ENCODE measurements at places on chromosomes 1 and 21.

DNA sequence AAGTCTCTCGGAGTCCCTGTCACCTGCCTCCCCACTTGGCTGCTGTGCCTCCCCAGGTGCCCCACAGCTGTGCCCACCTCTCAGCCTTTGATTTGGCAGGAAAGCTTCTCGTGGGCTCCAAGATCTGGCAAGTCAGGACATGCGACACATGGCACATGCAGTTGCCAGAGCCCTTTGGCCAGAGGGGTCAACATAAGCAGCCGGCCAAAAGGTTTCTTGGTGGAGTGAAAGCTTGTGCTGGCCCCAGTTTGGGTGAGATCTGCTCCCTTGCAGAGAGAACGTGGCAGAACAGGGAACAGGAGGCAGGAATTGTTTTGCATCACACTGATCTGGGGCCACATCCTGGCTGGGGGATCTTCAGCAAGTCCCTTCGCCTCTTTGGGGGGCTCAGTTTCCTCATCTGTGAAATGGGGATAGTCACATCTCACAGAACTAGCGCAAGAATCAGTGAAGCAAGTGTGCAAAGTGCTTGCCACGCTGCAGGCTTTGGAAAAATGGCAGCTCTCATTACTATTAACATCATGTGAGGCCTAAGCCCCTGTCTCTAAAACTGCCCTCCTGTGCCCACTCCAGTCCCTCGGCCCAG is 232.6 kb downstream of the TRABD2B start:
- no peak for DNase-seq

DNA sequence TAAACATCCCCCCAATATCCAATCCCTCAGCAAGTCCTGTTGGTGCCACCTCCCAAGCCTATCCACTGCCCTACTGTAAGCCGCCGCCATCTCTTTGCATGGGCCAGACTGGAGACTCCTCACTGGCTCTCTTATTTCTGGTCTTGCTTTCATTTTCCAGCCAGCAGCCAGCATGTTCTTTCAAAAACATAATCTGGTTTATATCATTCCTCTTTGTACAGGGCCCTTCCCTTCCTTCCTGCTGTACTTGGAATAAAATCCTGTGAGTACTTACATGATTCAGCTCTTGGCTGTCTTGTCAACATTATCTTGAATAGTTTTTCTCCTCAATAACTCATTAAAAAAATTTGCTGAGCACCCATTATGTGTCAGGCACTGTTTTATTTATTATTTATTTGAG is 28.2 kb downstream of the TLR5 start:
- no peak for DNase-seq

DNA sequence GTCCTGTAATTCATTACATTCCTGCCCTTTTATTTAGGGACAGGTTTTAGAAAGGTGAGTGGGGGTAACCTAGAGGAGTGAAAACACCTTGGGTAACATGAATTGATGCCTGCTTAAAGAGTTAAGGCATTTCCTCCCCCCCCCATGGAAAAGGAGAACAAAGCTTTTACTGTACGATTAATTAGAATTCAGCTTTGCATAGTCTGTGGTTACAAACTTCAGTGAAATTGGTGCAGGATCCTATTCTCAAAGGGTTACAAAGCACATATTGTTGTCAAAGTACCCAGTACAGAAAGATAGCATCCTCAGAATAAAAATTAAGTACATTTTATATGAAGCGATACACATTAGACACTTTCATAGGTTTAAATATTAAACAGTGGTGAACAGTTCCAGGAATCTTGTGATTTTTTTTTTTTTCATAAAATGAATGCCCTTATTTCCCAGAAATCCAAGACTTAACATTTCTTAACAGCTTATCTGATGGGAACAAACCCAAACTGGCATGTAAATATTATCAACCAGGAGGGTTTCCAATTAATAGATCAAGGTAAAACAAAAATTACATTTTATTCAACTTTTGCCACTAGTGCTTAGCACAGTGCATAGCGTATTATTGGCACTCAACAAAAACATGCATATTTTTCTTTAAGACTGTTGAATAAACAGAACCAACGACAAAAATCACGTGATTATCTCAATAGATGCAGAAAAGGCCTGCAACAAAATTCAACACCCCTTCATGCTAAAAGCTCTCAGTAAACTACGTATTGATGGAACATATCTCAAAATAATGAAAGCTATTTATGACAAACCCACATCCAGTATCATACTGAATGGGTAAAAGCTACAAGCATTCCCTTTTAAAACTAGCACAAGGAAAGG is 172.7 kb downstream of the PDE4B start:
- no peak for DNase-seq

GRCh38 chr21:41166884-41167283 is 1.1 kb upstream of the BACE2 start:
- DNase-seq: no peak

DNA sequence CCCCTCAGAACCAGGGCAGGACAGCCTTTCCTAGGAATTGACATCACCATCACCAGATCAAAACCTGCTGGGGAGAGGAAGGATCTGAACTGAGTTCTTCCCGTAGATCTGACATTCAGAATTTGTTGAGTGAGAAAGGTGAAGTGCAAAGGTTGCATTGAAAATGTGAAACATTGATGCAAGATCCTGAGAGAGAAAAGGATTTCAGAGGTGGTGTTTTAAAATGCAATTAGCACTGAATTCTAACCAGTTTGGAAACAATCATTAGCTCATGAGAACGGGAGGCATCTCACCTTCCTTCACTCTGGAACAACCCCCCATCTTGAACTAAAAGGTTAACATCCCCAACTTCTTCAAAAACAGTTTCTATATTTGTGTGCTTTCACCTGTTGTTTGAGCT is 20.4 kb downstream of the LMO4 start:
- DNase-seq: no peak

DNA sequence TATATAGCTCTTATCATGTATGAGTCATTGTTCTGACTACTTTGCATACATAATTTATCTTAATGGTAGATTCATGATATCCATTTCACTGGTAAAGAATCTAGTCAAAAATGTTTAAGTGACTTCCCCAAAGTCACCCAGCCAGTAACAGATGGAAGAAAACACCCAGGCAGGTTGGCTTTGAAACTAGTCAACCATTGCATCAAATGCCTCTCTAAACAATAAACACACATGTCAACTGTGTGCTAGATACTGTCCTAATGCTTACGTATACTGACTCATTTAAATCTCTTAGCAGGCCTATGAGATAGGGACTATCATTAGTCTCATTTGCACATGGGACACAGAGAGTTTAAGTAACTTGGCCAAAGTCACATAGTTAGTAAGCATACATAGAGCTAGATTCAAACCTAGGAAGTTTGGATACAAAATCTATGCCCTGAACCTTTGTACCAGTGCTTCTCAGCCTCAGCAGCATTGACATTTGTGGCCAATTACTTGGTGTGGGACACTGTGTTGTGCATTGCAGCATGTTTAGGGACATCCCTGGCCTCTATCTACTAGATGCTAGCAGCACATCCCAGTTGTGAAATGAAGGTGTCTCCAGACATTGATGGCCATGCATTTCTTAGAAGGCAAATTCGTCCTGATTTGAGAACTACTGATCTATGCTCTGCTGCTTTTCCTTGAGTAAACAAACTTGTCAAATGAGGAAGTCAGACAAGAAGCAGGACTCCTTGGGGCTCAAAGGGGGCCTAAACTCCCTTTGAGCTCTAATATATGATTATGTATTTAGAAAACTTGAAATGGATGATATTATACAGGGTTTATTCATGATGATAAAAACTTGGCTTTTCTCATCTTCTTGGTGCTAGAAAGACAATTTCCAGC is 316.3 kb downstream of the KCNH1 start:
- no peak for DNase-seq

- no peak for DNase-seq
Measured at GRCh38 chr1:194618101-194618500, 1431.7 kb upstream of the B3GALT2 start.

- DNase-seq: no peak
Measured at GRCh38 chr1:180152588-180152987, 2.1 kb upstream of the QSOX1 start.

- no peak for DNase-seq
Measured at GRCh38 chr1:246492611-246493245, 14.4 kb downstream of the SMYD3 start.

DNA sequence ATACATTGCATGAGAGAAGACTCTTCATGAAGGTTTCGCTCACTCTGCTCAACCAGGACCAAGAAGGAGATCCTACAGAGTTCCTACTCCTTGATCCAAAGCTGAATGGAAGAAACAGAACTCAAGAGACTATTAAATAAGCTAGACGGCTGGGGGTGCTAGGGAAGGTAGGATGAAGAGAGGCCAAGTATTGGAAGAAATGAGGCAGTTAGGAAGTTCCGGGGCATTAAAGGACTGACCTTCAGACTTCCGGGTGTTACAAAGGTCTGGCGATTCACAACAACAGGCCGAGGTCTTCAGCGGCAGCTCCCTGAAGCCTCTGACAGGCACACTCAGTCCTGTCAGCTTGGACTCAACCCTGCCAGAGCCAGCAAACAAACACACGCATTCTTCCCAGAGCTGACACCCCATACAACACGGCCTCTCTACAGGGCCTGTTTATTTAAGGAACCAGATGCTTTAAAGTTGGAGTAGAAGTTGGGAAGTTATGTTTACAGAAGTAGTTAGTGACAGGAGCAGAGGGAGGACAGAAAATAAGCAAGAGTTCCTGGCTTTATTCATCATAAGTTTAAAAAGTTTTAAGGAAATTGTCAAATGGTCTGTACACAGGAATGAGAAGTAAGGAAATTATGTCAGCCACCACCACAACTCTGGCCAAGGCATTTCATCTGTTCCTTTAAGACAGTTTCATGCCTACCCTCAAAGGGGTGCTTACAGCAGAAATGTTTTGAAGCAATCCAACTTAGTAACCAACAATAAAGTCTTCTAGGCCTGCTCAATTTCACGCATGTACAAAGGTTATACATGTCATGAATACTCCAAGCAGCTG is 4.7 kb downstream of the SORT1 start:
- no peak for DNase-seq

DNA sequence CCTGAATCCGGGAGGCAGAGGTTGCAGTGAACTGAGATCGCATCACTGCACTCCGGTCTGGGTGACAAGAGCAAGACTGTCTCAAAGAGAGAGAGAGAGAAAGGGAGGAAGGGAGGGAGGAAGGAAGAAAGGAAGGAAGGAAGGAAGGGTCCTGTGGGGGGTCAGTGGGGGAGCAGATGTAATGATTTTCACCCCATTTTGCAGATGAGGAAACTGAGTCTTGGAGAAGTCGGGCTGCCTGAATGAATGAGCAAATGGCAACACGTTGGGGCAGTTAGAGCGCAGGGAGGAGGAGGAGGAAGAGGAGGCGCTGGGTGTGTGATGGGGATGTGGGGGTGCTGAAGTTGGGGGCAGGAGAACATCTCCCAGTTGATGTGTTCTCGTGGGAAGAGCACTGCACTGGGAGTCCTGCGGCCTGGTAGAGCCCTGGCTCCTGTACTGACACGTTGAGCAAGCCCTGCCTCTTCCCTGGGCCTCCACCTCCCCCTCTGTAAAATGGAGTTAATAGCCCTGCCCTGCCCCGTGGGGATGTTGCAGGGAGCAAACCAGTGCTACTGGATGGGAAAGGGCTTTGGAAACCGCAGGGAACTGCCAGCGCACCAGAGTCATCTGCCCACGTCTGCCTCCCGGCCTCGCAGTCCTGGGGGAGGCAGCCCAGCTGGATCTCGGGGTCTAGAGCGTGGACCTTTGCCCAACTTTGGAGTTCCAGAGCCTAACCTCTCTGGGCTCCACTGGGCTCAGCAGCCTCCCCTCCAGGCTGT is 103.2 kb upstream of the CASZ1 start:
- DNase-seq: no peak

DNA sequence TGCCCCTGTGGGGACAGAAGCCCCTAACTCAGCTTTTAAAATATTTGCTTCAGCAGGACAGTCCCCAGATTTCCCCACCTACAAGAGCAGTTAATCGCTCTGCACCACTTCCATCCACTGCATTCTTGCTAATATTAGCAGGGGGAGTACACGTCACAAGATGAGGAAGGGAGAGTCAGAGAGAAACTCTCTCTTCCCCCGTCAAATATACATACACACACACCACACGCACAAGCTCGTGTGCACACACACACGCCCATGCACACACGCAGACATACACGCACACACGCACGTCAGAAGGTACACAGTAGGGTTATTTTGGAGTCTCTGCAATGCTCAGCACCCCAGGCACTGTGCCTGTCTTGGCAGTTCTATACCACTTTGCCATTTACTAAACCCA is 2.1 kb downstream of the CLCA1 start:
- DNase-seq: no peak

DNA sequence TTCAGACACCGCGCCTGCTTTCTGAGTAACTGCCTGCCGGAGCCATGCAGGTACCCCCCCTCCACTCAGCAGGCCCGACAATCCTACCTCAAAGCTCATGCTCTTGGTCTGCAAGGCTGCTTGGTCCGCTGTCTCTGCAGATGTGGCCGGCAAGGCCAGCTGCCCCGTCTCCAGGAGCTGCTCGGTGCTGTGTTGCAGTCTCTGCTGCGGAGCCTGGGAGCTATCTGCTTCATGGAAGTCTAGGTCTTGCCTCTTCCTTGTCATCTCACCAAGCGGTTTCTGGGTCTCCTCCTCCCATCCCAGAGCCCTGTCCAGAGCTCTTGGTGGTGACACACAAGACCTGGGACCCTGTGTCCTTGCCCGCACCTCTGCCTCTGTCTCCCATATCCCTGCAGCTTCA is 24.0 kb upstream of the GNPAT start:
- no peak for DNase-seq

DNA sequence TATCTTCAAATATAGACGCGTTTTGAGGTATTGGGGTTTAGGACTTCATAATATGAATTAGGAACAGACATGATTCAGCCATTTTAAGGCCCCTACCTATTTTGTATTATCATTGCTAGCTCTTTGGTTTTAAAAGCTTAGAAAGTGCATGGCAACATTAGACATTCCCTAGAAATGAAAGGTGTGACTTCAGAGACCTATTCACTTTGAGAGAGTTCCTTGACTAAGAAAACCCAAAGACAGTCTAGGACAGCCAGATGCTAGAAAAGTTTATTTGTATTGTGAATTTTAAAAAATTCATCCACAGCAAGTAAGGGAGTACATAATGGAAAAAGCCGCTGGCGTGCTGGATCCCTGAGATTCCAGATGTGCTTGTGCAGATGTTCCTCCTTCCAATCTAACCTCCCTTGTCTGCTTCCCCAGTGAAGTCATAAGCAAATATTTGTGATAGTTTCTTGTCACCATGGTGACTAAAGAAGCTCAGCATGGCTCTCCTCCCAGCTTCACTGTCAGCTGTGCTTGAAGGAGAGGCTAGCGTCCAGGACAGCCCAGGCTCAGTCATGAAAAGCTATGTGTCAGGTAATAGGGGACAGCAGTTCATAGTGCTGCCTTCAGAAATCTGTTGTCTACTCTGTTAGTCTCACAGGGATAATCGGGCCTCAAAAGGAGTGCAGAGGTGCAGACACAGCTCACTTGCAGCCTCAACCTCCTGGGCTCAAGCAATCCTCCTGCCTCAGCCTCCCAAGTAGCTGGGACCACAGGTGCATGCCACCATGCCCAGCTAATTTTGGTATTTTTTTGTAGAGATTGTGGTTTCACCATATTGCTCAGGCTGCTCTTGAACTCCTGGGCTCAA is 34.8 kb downstream of the KPNA6 start:
- DNase-seq: no peak
